ENCODE measurements at places on chromosomes 1 and 21.
A peak's percentile ranks its signal among the peaks of the same experiment; 100 is the strongest.

GRCh38 chr1:239913141-239913585 lies 178.5 kb upstream of the FMN2 start:
- no peak for DNase-seq

GRCh38 chr1:183472488-183473216 lies at the start of gene SMG7:
SMG7 (plus strand) TSS chr1:183472499; CDS start chr1:183472621, 122 bp downstream.
- no peak for DNase-seq

DNA sequence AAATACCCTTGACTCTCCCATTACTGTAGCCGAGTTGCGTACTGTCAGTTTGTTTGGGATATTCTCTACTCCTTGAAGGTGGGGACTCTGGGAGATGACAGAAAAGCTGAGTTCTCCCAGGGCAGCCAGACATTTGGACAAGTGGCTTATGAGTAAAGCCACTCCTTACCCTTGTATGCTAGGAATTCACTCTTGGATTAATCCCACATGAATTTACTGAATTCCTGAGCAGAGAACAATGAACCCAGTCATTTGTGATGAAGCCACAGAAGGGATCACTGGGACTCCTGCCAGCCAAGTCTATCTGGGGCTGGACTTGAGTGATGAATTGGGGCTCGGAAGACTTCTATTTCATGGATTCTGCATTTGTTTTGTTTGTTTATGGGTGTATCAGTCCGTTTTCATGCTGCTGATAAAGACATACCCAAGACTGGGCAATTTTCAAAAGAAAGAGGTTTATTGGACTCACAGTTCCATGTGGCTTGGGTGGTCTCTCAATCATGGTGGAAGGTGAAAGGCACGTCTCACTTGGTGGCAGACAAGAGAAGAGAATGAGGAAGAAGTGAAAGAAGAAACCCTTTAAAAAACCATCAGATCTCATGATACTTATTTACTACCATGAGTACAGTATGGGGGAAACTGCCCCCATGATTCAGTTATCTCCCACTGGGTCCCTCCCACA lies 25.1 kb downstream of the C1orf116 start:
- no peak for DNase-seq

DNA sequence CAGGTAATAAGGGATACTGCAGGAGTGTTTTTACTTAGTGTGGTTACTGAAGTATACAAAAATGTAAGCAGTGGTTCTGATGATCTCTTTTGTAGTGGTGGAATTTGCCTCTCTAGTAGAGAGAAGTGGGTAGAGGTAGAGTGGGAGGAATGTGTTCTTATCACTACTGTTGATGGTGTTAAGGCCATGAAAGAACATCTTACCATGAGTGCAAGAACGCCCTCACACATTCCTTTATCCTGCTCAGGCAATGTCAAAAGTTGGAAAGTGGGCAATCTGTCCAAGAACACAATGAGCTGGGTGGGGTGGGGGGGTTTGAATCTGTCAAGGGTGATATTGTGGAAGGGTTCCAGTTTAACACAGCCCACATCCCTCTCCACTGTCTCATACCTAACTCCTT lies 78.6 kb downstream of the TTLL7 start:
- no peak for DNase-seq

DNA sequence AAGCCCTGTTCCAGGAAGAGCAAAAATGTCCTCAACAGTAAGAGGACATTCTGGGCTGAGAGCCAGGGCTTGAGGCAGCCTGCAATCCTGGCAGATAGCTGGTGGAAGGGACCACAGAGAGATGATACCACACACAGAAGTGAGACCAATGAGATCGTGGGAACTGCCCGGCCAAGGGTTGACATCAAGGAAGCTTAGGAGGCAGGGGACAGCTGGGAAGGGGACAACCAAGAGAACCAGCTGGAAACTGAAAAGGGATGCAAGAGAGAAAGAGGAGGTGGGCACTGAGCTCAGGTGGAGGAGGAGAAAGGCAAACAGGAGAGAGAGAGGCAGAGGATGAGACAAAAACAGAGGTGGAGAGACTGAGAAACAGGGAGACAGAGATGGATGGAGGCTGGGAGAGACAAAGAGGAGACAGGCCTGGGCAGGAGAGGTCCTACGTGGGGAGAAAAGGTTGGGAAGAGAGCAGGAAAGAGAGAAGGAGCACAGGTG lies 9.2 kb downstream of the PDZK1IP1 start:
- DNase-seq, result peak; percentile 68

GRCh38 chr1:159669338-159669737 lies 45.1 kb downstream of the CRP start:
- DNase-seq, result no peak

GRCh38 chr1:150809651-150810050 lies 1.6 kb upstream of the CTSK start:
- DNase-seq, result no peak

DNA sequence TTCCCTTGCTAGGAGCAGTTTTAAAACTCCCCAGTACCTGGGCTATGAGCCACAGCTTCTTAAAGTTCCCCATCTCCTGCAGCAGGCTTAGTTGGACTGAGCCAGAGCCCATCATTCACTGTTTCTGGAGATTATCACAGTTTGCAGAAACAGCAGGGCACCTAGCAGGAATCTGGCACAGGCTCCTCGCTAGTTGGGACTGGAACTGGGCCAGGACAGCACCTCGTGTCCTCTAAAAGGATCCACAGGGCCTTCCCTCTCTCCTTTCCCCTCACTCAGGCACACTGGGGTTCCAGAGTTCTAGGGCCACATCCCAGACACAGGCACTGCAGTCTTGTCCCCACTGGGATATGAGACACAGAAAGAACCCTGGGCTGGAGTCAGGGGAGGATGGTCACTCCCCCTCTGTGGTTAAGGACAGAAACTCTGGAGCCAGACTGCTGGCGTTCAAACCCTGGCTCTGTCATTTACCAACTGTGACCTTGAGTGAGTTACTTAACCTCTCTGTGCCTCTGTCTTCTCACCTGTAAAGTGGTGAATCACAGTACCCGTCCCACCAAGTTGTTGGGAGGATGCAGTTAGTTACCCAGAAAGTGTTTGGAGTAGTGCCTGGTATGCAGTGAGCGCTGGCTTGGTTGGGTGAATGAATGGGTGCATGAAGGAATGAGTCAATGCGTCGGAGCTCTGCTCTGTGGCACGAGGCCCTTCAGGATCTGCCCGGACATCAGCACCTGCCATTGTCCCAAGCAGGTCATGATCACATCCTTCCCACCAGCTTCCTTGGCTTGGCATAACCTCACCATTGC lies 18.8 kb upstream of the ECE1 start:
- no peak for DNase-seq

GRCh38 chr1:86155051-86155806 lies 1.3 kb downstream of the COL24A1 start:
- DNase-seq, result no peak

DNA sequence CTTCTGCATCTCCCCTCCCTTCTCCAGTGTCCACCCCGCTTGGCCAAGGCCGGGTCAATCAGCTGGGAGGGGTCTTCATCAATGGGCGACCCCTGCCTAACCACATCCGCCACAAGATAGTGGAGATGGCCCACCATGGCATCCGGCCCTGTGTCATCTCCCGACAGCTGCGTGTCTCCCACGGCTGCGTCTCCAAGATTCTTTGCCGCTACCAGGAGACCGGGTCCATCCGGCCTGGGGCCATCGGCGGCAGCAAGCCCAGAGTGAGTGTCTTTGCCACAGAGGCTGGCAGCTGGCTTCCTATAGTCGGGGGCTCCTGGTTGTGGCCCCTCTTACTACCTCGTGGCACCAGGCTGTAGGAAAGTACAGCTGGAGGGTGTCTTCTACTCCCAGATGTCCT lies 3.6 kb downstream of the PAX7 start:
- no peak for DNase-seq

DNA sequence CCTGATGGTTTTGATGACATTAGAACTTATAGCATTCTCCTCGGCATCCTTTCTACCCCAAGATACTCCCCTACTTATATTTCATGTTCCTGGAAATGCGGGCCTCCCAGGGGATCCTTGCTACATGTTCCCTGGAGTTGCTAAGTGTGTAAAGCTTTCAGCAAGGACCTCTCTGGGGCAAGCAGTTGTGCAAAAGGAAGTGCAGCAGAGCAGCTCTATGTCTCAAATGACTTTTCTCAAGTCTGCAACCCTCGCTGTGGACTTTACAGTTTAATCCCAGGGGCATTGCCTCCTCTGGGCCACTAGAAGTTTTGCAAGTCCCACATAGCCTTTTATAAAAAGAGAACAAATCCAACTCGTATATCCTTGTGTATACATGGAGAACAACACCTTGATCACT lies 20.8 kb upstream of the MNDA start:
- no peak for DNase-seq

GRCh38 chr1:188719735-188720134 lies 1757.9 kb downstream of the BRINP3 start:
- no peak for DNase-seq

DNA sequence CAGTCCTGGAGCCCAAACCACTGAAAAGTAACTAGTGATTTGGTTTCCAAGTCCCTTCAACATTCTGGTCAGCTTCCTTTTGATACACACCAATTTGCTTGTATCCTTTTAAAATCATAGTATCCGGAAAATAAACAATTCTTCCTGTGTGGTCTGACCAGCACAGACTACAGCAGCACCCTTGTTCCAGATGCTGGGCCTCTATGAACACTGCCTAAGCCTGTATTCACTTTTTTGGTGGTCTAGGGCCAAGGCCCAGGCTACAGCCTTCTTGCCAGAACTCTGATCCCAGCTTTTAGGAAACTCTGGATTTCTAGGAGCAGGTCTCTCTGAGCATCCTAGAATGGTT lies 801 bp upstream of the DDAH1 start:
- peak; percentile 91 for DNase-seq

- no peak for DNase-seq
These were observed 31.8 kb upstream of the JUN start for GRCh38 chr1:58815686-58816071.

- DNase-seq, result no peak
These were observed 210.3 kb downstream of the ST6GALNAC3 start for GRCh38 chr1:76284842-76285241.

All from esophagus muscularis mucosa (tissue), 4 donors.